ENCODE measurements at places on chromosomes 12 and 14. TPM values are rescaled to one million over a fixed set of nuclear protein-coding genes. Genes with fewer than 3 reads are reported as not detected.

DNA sequence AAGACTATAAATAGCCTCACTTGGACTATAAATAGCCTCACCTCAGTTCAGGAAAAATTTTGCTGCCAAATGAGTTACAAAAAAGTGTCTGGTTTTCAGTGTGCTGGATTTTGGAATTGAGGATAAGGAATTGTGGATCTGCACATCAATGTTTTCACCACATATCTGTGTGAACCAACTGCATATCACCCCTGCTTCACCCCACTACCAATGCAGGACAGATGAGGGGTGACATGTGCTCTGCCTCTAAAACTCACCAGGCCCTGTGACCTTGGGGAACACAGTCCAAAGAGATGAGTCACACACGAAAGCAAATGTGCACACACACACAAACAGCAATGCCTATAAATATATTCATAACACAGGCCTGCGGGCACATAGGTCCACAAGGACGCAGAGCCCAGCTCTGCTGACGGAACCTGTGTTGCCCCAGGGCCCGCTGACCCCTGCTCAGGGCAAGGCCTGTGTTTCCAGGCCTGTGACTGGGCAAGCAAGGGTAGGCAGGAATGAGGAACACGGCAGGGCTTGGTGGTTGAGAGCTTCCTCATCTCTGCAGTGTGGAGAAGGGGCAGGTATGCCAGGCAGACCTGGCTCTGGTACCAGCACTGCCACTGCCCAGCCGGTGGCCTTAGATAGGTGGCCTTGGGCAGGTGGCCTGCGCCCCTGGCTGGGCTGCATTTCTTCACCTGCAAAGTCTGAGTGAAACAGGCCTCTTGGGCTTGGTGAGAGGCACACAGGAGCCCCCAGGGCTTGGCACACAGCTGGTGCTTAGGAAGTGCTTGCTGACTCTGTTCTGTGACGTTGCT lies 82.4 kb downstream of the ARL6IP4 start:
- no peaks in the 10 kb centered on the region for H3K36me3 ChIP-seq
- H3K4me1 ChIP-seq, result peaks cover 91% of the 10 kb centered on the region
- peak; percentile 80 for DNase-seq
- no peaks in the 10 kb centered on the region for H3K27me3 ChIP-seq
- peak overlapping the region; percentile 33 for H3K27ac ChIP-seq
- no peak overlapping the region for H3K4me3 ChIP-seq

DNA sequence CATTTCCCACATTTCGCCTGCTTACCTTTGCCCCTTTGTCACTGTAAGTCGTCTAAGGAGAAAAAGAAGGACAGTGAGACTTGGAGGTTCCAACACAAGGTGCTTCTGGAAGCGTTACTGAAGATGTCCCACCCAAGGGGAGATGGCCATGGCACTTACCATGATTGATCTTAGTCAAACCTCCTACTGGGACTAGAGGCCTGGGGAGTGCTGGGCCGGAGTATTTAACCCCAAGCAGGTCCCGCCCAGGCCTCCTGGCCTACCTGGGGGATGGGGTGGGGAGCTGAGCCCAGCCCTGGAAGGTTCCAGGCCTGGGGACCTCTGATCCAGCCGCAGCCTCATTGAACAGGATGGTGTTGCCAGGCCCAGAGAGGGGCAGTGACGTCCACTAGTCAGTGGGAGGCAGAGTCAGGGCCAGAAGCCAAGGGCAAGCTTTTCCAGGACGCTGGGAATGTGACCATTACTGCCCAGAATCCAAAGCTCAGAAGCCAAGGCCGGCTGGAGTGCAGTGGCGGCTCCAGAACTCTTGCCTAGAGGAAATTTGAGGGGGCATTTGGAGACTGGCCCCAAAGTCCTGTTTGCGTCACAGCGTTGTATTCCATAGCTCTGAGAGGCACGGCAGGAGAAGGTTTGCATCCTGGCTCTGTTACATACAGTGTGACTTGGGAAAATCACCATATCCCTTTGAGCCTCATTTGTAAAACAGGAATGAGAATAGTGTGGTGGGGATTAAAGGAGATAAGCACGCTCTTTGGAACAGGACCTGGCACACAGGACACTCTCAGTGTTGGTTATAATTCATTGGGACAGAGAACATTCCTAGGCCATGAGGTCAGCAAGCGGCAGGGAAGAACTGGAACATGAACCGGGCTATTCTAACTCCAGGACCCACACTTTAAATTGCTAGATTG lies at the start of gene HPD:
TSS of gene HPD (minus strand) at position 198 of the 911 bp plus-strand sequence. CDS start at position 162, 36 bp downstream.
- no peak for DNase-seq
- H3K27me3 ChIP-seq, result no peaks in the 10 kb centered on the region
- H3K36me3 ChIP-seq, result no peaks in the 10 kb centered on the region
- H3K4me1 ChIP-seq, result peaks cover 8% of the 10 kb centered on the region
- no peak within 1 kb of the TSS for H3K4me3 ChIP-seq

- no peaks in the 10 kb centered on the region for H3K36me3 ChIP-seq
- H3K27me3 ChIP-seq, result no peaks in the 10 kb centered on the region
- no peak for DNase-seq
- H3K4me3 ChIP-seq, result no peak overlapping the region
- H3K4me1 ChIP-seq, result peaks cover 2% of the 10 kb centered on the region
Observed at GRCh38 chr14:97413022-97413539, 615.9 kb downstream of the VRK1 start.

DNA sequence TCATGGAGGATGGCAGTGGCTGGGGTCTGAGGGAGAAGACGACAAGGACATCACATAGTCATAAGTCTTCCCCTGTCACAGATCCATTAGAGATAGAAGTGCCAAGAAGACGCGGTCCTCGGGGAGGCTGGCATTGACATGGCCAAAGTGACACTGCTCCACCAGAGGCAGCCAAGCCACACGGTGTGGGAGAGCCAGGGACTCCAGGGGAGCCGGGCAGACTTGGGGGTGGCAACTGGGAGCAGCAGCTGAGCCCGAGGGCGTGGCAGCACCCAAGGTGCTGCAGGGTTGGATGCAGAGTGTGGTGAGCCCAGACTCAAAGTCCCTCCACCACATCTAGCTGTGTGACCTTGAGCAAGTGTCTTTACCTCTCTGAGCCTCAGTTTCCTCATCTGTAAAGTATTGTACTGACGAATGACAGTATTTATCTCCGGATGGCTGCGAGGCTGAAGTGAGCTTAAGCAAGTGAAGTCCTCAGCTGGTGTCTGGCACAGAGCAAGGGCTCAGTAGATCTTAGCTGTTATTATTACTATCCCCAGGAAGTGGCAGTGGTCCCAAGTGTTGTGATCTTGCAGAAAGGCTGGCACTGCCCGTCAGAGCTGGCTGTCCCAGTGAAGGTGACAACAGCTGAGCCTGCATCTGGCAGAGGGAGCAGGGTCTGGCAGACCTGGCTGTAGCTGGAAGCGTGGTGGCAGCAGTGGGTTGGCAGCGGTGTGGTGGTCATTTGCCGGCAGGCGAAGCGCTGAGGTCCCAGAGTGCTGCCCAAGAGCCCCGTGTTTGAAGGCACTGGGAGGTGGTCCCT lies 54.9 kb downstream of the ZNF664 start:
- no peak overlapping the region for H3K4me3 ChIP-seq
- H3K36me3 ChIP-seq, result no peaks in the 10 kb centered on the region
- no peaks in the 10 kb centered on the region for H3K4me1 ChIP-seq

Gene CLEC4D
- total RNA-seq, result 3.2 TPM

- H3K27me3 ChIP-seq, result no peaks in the 10 kb centered on the region
- H3K4me3 ChIP-seq, result no peak overlapping the region
- H3K4me1 ChIP-seq, result no peaks in the 10 kb centered on the region
- no peaks in the 10 kb centered on the region for H3K36me3 ChIP-seq
Observed at GRCh38 chr12:124094188-124094587, 121.2 kb downstream of the ZNF664 start.

Measured in upper lobe of left lung (tissue), 6 donors.